ENCODE measurements at places on chromosomes 4 and X.

- no peak for DNase-seq
These were observed 111.9 kb downstream of the MAPK10 start for GRCh38 chr4:86247906-86248305.

GRCh38 chr4:126916626-126917140 is 716.1 kb upstream of the INTU start:
- DNase-seq, result no peak

GRCh38 chr4:63589796-63590195 is 819.5 kb downstream of the TECRL start:
- no peak for DNase-seq

DNA sequence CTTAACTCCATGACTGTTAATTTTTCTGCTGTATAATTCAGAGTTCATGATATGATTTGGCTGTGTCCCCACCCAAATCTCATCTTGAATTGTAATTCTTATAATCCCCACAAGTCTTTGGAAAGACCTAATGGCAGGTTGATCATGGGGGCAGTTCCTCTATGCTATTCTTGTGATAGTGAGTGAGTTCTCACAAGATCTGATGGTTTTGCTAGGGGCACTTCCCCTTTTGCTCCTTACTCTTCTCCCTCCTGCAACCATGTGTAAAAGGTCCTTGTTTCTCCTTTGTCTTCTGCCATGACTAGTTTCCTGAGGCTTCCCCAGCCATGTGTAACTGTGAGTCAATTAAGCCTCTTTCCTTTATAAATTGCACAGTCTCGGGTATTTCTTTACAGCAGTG is 1751.9 kb downstream of the ARAP2 start:
- DNase-seq, result no peak

GRCh38 chrX:95071621-95072020 is 1397.6 kb downstream of the FAM133A start:
- DNase-seq, result no peak

DNA sequence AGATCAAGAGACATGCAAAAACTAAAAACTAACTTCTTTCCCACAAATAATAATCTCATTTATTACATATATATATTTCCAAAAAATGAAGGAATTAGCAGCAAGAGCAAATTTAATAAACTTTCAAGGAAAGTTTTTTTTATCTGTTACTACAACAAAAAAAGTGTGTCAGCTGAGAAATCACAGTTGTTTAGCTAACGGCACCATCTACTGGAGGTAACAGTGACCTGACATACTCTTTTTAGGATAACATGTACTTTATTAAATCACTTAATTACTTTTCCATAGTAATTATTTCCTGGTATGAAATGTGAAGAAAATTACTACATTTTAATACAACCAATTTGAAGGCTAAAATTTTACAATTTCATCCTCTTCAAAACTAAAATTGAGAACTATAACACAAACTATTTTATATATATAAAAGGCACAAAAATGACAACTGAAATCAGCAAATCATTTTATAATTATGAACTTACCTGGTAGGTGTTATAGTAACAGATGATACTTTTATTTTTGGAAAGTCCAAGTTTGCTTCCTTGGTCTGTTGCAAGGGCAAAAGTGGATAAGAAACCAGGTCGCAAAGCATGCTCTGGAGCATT is 9.1 kb downstream of the LAMTOR3 start:
- DNase-seq, result no peak

- no peak for DNase-seq
These were observed 61.1 kb downstream of the HELT start for GRCh38 chr4:185079271-185079905.

DNA sequence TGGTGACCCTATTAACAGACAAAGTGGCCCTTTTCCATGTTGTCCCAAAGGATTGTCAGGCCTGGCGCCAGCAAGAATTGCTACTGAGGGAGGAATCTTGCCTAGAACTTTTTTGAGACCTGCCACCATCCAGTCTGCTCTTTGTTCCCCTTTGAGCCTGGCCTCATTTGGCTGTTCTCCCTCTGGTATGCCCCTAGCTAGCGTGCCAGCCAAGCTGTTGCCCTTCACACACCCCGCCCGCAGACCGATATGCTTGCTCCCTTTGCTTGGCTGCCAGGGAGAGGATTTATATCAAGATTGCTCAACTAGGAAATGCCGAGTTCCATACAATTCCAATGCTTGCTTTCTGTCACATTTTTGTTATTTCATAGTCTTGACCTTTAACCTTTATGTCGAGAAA is 24.4 kb downstream of the IGSF1 start:
- DNase-seq, result no peak

DNA sequence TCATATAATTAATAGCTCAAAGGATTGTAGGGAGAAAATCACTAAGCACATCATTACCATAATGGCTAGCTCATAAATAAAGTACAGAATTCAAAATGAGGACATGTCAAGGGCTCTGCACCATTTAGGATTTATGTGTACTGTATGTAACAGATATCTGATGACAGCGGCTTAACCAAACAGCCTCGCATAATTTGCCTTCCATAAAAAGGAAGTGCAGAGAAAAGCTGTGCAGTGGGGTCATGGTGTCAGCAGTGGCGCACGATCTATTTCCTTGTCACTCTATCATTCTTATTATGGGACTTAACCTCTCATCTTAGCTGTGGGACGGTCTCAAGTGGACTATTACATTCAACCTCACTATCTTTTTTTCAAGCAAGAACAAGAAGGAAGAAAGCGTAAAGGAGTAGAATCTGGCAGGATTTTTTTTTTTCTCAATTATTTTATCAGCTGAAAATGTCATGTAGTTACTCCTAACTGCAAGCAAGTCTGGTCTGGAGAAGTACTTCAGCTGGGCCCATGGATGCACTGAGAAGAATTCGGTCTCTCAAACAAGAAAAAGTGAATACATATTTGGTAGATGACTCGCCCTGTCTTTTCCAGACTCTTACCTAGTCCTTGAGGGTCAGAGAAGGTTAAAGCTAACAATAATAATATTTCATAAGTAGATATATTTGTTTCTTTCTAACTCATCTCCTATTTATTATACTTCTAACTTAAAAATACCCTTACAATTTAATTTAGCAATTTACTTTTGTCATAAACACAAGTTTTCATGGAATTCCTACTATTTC is 94.6 kb downstream of the COX18 start:
- no peak for DNase-seq

DNA sequence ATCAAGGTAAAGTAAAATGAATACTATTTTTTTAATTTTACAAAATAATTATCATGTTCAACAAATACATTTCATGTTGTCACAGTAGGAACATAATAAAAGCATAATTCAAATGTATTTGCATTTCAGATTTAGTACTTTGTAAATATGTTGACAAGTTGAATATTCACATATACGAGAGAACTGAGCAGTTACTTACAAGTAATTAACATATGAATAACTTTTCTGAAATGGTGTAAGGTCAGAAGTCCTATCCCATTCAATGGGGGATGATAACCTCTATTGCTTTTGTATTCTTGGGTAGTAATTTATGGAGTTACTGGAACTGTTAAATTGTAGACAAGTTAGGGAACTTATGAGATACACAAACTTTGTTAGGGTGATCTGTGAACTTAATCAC is 191.1 kb downstream of the COX7B2 start:
- DNase-seq, result no peak

- no peak for DNase-seq
These were observed 654 bp upstream of the DDIT4L start for GRCh38 chr4:100190643-100191600.

DNA sequence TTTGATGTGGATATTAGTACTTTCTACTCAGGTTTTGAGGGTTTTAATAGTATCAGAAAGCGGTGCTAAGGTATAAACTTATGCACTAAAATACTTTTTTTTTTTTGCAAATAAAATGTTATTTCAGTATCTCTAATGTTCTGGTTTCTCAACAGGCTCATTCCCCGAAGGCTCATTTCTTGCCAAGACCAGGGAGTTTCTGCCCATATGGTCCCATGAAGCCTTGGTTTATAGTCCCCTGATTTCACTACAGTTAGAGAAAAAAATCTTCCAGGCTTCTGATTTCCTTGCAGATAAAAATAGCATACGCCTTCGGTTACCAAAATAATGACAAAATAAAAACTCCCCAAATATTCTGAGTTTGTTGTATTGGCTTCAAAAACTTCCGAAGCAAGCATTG is 814.2 kb upstream of the PABPC4L start:
- DNase-seq, result no peak

Measured in GM12892 (cell line).